ENCODE measurements at places on chromosomes 12 and 14.

- DNase-seq, result no peak
Measured at GRCh38 chr12:119613319-119613936, 19.9 kb downstream of the TMEM233 start.

DNA sequence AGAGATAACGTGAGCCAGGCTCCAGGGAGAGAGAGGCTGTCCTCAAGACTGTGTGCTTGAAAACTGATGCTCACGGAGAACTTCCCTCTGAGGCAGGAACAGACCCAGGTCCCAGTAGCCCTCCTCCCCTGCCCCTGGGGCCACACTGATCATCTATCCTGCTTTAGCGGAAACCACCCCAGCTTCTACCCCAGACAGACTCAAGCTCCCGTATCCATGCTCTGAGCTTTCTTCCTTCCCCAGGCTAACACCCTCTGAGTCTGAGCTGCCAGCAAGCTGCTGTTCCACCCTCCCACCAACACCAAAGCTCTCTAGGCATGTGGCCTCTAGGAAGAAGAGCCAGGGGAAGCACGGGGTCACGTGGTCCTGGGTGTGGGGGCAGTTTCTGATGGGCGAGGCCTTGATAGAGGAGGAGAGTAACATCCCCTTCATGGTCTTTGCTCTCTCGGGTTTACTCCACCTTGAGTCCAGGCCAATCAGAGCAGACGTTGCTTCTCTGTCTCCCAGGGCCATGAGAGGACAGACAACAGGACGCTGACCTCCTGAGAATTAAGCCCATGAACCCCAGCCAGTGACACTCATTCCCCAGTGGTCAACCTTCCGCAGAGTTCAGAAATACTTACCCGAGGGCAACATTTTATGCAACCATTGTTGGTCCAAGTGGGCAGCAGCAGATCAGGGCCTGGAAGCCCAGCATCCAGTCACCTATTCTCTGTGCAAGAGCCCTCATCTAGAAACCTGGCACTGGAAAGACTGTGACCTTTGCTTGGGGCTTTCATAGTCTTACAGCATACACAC, 1.4 kb downstream of the PCK2 start:
- peak; percentile 73 for DNase-seq

- peak; percentile 42 for DNase-seq
Measured at GRCh38 chr14:90721619-90722305, 94.5 kb downstream of the TTC7B start.

DNA sequence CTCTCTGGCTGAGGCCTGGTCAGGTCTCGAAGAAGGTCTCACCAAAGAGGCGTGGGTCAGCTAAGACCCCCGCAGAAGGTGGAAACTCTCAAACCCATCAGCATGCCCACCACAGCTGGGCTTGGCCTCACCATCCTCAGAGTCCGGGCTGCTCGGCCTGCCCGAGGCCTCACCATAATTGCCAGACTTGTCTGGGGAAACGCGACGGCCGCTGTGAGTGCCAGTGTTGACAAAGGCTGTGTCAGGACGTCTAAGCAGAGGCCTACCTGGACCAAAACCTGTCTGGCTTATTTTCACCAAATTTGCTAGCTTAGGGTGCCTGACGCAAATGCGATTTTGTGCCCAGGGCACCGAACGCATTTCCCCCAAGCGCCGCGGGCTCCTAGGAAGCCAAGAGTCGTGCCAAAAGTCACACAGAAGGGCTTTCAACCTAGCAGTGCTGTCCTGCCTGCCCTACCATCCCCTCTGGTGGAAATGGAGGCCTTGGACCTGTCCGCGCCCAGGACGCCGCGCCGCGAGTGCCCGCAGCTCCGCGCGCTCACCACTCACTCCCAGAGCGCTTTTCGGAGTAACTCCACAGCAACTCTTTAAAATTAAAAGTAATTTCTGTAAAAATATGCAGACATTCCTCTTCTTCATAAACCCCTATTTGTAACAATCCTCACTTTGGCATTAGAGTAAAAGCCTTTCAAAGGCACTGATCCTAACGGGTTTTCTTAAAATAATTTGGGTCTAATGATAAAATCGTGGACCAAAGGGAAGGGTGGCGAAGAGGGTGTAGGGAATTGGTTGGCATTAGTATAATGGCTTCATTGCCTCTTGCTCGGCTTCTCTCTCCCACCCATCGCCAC, 1.2 kb upstream of the ALX1 start:
- no peak for DNase-seq

DNA sequence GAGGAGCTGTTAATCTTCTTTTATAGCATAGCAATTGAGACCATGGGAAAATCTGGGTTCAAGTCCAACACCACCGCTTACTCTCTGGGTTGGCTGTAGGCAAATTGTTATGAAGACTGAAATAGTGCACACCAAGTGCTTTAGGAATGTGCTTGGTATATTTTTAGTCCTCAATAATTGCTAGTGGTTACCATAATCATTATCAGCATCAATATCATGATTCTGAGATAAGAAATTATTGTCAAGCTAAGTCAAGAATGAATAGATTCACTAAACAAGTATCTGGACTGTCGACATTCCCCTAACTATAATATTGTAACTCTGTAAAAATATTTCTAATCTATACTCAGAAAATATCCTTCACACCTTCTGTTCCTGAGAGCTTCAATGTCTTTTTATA, 48.5 kb downstream of the ANO4 start:
- no peak for DNase-seq

DNA sequence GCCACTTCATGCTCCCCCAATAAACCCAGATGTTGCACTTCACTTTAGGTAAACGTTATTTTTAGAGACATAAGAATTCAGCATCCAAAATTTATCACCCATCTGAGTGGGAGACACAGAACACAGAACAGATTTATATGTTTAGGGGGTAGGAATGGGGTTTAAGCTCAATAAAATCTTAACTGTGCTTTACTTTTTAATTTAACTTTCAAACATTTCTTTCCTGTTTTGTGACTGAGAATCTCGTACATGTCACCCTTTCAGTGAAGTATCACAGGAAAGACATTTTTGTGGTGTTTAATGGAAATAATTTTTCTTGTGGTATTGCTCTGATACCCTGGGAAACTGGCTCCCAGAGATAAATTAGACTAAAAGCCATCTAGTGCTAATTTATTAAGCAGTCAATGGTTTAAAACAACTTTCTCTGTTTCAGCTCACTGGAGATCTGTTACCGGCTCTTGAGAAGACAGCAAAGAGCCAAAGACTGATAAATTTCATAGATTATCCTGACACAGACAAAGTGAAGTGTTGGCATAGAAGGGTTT, 148.0 kb upstream of the BMP4 start:
- no peak for DNase-seq

DNA sequence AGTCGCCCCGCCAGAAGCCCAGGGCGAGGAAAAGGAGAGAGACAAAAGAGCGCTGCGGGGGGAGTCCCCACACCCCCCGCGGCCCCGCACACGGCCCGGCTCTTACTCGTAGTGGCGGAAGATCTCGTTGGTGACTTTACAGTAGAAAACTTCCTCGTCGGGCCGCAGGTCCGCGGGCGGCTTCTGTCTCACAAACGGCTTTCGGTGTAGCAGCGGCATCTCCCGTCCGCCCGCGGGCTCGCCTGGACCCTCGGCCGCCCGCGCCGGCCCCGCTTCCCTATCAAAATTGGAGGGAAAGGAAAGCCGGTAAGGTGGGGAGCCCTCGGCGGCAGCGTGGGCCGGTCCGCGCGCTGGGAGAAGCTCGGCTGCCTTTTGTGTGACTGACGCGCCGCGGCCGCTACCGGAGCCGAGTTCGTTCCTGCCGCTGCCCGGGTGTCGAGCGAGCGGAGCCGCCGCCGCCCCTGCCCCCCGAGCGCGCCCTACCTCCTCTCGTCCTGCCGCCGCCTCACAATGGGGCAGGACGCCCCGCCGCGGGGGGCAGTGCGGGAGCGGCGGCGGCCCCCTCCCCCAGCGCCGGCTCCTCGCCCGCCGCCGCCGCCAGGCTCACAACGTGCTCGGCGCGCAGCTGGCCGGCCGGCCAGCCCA, 652 bp downstream of the BAZ1A start:
- DNase-seq, result peak; percentile 39

- DNase-seq, result no peak
Measured at GRCh38 chr12:51818566-51819300, 29.8 kb downstream of the FIGNL2 start.

DNA sequence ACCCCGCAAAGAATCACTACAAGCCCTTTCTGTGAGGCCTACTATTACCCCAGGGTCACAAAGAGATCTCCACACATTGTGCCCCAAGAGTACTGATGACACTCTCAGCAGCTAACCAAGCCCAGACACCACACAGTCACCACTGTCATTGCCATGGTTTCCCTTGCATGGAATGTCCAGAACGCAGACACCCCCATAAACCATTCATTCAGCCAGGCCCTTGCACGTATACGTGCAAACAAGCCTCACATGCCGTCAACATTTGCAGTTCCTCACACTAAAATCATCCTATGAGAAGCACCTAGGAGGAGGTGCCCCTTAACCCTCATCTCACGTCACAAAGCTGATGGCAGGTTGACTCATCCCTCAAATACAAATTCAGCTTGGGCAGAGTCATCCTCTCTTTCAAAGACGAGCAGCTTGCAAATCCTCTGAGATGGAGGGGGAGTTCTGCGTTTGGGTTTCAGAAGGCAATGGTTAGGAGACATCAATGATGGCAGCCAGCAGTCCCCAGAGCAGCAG, 17.1 kb upstream of the KRT77 start:
- DNase-seq, result no peak

GRCh38 chr12:95277139-95277538, 59.5 kb downstream of the VEZT start:
- no peak for DNase-seq

Data from activated CD4-positive, alpha-beta T cell treated with anti-CD3 and anti-CD28 coated beads, Interleukin-2, Interleukin-4, amounts not matched to agents 100 ng/mL and 50 ng/mL, durations not matched to agents 16 hours and 8 hours (primary cell).